ENCODE measurements at places on chromosomes 2 and 18.
A peak's percentile ranks its signal among the peaks of the same experiment; 100 is the strongest.

DNA sequence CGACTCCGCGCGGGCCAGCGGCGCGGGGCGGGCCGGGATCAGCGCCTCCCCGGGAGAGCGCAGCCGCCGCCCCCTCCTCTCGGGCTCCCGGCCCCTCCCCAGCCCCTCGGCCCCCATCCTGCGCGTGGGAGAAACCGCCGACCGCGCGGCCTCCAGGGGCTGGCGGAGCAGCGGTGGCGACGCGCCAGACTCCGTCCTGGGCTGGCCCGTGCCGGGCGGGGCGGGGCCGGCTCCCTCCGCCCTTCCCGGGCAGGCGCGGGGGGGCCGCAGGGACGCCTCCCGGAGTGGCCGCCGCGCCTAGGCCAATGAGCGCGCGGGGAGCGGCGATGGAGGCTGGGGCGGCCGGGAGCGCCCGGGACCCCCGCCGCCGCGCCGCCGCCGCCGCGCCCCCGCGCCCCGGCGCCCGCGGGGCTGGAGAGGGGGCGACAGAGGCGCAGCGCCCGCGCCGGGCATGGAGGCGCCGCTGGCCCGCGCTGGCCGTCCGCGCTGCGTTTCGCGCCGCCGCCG lies 49.1 kb downstream of the KCNIP3 start:
- DNase-seq: no peak

DNA sequence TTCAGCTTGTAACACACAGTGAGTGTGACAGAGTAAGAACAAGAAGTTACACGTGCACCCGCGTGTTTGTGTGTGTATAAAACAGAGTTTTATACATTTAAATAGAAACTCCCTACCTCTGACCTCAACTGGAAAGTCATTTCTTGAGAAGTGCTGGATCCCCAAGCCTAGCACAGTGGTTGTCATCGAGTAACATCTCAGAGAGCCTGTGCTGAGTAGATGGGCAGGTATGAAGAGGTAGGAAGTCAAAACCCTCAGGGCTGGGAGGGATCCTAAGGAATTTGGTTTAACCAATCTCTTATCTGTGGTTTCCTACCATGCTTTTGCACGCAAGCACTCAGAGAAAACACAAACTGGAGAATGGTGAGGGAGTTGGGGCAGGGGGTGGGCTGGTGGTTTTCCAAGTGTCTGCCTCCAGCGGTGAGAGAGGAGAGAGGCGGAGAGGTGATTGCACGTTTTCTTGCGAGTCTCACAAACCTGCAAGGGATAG lies 9.2 kb downstream of the ACOXL start:
- DNase-seq: no peak

- no peak for DNase-seq
These were observed 143.5 kb downstream of the MBP start for GRCh38 chr18:76988827-76989646.

- DNase-seq: no peak
These were observed 23.6 kb upstream of the SOS1 start for GRCh38 chr2:39144416-39144815.

GRCh38 chr2:74001121-74001520 lies 16.4 kb downstream of the TET3 start:
- no peak for DNase-seq

- DNase-seq: no peak
These were observed 69.1 kb upstream of the AFF3 start for GRCh38 chr2:100211521-100211920.

GRCh38 chr18:37422116-37422515 lies 143.5 kb downstream of the CELF4 start:
- no peak for DNase-seq

DNA sequence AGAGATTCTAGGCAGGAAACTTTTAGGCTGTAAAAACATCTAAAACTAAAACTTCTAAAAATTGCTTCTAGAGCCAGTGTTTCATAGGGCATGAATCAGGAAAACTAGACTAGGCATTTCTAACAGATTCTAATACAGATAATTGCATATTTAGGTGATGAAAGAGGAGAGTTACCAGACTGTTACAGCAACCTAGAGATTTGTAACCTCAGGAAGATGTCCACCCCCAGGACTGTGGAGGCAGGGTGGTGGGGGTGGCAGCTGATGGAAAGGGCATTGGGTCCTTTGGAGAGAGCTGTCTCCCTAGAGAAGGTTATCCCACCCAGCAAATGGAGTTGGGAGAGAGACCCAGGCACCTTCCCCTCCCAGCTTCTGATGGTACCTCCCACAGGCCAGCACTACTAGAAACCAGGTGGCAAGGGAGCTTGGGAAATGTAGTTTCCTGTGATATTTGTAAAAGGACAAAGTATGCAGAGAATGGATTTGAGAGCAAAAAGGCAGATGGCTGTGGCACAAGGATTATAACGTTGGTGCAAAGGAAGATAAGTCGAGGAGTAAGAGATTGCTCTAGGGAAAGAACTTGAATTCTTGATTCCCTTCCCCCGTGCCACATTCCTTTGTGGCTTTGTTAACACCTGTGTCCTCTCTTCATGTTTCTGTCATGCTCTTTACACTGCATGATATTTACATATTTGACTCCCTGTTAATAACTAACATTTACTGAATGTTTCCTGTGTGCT lies 75.6 kb upstream of the MGAT5 start:
- DNase-seq: no peak

DNA sequence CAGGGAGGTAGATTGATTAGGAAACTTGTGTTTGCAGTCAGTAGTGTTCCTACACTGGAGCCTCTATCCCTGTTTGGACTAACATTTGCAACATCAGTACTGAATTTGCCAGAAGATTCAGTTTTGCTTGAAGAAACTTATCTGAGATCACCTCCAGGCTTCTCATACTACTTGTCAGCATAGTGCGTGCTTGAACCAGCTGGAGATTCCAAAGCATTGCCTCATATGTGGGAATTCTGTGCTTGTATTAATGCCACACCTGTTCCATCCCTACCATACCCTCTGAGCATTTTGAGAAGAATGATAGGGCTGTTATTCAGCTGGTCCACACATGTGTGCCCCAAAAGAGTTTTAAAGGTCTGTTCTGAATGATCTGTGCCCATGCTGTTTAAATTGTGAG lies 148.7 kb downstream of the RAPGEF4 start:
- DNase-seq: no peak

GRCh38 chr2:231246171-231246842 lies 47.9 kb downstream of the ARMC9 start:
- DNase-seq: no peak

DNA sequence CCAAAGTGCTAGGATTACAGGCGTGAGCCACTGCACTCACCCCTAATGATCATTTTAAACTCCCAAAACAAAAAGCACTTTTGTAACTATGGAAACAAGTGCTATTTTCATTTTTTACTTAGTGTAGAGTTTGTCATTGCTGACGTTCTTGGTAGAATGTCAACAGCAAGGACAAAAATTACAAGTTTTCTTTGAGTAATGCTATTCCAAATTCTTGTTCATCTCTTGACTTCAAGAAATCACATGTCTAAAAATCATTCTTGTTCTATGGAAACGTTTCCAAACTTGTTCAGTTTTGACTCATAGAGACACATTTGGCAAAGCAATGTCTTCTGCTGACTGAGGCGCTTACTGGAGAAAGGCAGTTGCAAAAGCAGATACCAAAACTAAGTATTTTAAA lies 82.6 kb downstream of the MBP start:
- no peak for DNase-seq

GRCh38 chr2:85326406-85327159 lies 1.2 kb downstream of the TGOLN2 start:
- no peak for DNase-seq

DNA sequence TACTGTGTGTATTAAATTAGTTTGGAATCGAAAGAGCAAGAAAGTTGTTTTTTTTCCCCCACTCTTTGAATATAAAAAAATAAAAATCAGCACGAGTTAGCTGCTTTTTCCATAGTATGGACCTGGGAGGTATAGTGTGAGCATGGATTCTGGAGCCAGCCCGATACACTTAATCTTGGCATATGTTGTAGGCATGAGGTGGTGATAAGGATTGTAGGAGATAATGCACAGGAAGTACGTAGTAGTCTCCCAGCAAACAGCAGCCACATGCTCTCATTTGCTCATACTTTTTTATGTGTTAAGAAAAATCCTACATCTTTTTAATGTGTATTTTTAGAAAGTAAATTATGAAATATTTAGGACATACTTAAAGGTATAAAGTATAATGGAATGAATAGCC lies 2.1 kb upstream of the DNAJC27 start:
- DNase-seq: no peak

DNA sequence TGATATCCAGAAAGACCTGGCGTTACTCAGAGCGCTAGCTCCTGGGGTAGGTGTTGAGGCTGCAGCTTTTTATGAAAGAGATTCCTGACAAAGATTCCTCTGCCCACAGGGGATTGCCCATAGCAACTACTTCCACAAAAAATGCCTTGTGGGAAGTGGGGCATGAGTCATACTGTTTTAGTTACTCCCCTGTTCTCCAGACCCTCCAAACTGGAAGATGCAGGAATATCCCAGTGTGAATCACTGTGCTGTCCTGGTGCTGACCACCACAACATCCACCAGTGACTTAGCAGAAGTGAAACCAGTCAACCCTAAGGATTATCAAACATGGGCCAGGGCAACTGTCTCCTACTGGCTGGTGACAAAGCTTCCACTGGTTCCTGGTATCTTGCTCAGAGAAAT lies 61.8 kb downstream of the CDH2 start:
- no peak for DNase-seq

DNA sequence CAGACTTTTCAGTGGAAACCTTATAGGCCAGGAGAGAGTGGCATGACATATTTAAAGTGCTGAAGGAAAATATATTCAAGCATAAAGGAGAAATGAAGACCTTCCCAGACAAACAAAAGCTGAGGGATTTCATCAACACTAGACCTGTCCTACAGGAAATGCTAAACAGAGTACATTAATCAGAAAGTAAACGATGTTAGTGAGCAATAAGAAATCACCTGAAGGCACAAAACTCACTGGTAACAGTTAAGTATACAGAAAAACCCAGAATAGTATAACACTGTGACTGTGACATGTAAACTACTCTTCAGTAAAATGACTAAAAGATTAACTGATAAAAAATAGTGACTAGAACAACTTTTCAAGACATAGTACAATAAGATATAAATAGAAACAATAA lies 87.4 kb downstream of the ATP8B1 start:
- DNase-seq: no peak

GRCh38 chr2:109352056-109352897 lies 223.3 kb downstream of the SH3RF3 start:
- DNase-seq: no peak

DNA sequence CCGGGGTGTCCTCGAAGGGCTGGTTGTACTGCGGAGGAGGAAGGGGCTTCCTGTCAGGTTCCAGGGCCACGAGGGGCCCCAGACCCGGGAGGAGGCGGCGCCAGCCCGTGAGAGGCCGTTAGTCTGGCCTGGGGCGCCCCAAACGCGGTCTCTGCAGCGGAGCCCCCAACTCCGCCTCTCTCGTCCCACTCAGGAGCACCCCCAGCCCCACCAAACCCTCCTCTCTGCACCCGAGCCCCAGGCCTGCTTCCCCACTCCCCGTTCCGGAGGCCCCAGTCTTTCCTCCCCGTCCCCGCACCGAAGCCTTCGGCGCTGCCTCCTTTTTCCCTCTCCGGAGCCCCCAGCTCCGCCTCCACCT lies 473 bp downstream of the HJURP start:
- DNase-seq: no peak

DNA sequence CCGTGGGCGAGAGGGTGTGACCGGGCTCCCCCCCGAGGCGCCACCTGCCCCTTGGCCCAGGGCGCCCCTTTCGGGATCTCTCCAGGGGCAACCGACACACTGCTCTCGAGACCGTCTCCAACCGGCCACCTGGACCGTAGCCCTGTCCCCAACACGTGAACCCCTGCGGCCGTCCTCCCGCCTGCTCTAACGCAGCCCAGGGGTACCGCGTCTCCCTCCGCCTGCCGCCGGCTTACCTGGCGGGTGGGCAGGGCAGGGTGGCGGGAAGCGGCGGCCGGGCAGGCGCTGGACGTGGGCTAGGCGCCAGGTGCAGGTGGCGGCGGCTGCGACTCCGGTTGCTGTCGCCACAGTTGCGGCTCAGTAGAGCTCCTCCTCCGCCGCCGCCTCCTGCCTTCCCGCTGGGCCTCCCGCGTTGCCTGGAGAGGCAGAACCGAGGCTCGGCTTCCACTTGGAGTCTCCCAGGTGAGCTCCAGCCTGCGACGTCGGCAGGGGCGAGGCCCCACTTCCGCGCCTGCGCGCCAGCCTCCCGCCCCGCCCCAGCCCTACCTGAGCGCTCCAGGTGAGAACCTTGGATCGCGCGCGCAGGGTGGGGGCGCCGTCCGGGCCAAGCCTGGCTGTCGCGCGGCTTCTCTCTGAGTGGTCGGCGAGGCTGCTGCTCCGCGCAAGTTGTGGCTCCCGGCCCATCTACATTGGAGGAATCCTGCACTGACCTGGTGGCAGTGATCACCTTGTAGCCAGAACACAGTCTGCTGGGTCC lies at the start of gene GALNT3:
Gene GALNT3 (minus strand): TSS at position 469 of the 757 bp plus-strand sequence. CDS start 23,547 bp downstream, outside the sequence.
- DNase-seq: peak; percentile 15

DNA sequence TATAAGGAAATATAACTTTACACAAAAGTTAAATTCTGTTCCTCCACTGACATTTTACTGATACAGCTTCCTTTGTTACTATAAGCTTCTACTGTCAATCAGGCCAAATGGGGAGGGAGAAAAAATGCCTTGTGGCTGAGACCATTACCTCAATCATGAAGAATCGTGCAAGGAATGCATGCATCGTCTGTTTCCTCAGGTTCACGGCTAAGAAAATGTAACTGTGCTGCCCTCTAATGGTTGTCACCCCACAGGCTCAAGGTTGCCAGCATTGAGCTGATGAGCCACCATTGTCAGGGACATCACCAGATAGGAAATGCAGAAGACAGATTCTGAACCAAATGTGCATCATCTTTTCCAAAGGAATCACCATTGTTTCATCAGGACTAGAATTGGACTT lies 426.9 kb downstream of the CDH2 start:
- DNase-seq: no peak

- no peak for DNase-seq
These were observed 152.8 kb downstream of the DSEL start for GRCh38 chr18:67363694-67364093.

DNA sequence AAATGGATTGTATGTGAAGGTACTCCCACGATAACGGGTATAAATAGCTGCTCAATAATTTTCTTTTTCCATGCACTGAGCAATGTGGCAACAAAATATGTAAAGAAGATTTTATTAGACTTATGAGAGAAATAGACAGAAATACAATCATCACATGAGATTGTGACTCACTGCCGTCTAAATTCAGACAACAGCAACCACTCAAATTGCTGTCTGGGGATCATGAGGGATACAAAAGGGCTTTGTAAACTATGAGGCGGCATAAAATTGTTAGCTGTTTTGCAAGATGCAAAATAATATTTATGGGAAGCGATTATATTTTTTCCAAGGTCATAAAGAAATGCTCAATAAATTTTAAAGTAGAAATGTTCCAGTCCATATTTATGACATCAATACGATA lies 259.1 kb upstream of the AGAP1 start:
- no peak for DNase-seq

GRCh38 chr2:127400897-127401756 lies 13.4 kb upstream of the MAP3K2 start:
- DNase-seq: no peak

- no peak for DNase-seq
These were observed 957.0 kb downstream of the CPS1 start for GRCh38 chr2:211513446-211513845.

GRCh38 chr2:109313343-109313742 lies 184.3 kb downstream of the SH3RF3 start:
- no peak for DNase-seq

Data from activated T-helper 1 cell treated with Interleukin-2 at 50 U/mL for 16 hours (primary cell).